ENCODE measurements at places on chromosomes 5 and 9.
A peak's percentile ranks its signal among the peaks of the same experiment; 100 is the strongest.

DNA sequence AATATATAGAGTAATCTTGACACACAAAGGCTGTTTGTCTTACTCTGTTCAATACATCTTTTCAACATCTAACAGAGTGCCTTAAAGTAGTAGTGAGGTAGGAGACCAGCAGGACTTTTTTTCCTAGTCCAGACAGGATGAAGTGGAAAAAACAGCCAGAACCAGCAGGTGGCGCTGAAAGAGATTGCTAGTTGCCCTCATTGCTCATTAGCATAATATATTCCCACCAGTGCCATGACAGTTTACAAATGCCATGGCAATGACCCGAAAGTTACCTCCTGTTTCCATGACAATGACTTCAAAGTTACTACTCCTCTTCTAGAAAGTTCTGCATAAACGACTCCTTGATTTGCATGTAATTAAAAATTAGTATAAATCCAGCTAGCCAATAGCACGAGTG, 387.4 kb downstream of the ACTL7B start:
- DNase-seq, result no peak

- no peak for DNase-seq
Measured at GRCh38 chr5:28862137-28862859, 1823.9 kb upstream of the CDH9 start.

DNA sequence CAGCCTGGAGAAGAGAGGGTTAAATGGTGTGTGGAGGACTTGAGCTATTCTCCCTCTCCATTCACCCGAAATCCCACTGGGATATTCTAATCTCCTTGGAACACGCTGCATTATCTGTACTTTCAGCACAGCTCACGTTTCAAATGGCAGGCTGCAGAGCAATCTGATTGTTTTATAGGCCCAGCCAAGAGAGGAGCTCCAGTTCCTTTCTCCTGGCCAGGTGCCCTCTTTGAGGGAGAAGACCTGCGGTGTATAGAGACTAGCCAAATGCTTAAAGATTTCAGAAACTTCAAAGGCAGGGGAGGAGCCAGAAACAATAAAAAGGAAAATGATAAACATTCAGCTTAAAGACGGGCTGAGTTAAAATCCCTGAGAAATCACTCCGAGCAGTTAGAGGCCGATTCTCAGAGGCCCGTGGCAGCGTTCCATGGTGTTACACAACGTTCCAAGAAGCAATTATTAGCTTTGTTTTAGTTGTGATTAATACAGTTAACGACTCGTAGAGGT, 564.0 kb upstream of the KLF4 start:
- DNase-seq, result peak; percentile 42

- no peak for DNase-seq
Measured at GRCh38 chr9:104514901-104515300, 10.8 kb downstream of the OR13F1 start.

DNA sequence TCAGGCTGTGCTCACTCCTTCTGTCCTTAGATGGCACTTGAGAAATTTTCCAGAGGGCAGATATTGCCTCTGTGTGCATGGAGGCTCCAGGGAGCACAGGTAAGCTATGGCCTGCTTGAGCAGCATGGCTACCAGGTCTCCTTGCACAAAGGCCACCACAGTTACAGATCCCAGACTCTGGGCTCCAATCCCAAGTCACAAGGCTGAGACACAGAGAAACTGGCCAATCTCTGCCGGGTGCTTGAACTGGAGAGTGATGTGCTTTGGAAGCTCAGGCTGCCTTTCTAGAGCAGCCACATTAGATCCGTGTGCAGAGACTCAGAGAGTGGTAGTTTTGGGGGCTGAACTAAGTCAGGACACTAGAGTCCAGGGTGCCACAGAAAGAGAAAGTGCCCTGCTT, 145.7 kb downstream of the SEMA6A start:
- no peak for DNase-seq

DNA sequence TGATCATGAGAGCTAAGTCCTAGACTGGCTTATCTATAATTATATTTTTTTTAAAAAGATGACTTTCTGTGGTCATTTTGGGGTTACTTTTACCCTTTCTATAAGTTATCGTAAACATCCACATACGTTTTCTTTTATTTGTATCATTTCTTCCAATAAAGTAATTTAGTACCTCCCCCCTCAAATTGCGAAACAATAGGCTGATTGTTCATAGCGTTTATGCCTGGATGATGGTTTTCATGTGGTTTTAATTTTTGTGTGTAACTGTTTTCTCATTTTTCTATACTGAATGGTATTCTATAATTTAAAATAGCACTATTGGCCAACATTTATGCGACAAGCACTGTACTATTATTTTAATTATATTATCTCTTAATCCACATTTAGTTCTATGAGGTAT, 44.5 kb downstream of the SMC5 start:
- no peak for DNase-seq
